ENCODE measurements at places on chromosomes 4 and X. TPM values are rescaled to one million over a fixed set of nuclear protein-coding genes. Genes with fewer than 3 reads are reported as not detected.

- H3K36me3 ChIP-seq = peaks cover 3% of the 10 kb centered on the region
- no peaks in the 10 kb centered on the region for H3K27me3 ChIP-seq
- H3K4me3 ChIP-seq = no peak overlapping the region
These were observed 9.2 kb upstream of the VSIG4 start for GRCh38 chrX:66049056-66049455.

DNA sequence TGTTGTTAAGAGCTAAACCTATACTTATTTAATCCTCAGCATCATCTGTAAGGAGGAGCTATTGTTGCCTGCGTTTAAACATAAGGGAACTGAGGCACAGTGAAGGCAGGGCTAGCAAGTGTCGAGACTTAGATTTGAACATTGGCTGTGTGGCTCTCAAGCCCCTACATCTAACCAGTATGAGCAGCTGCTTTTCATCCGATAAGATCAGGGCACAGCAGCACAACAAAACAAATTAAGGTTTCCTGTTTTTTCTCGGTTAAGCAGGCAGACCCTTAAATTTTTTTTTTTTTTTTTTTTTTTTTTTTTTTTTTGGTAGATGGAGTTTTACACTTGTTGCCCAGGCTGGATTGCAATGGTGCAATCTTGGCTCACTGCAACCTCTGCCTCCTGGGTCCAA lies 35.6 kb downstream of the RAB40A start:
- no peak for DNase-seq
- no peak overlapping the region for H3K27ac ChIP-seq
- H3K36me3 ChIP-seq = no peaks in the 10 kb centered on the region
- no peak overlapping the region for H3K4me3 ChIP-seq
- H3K4me1 ChIP-seq = no peaks in the 10 kb centered on the region

DNA sequence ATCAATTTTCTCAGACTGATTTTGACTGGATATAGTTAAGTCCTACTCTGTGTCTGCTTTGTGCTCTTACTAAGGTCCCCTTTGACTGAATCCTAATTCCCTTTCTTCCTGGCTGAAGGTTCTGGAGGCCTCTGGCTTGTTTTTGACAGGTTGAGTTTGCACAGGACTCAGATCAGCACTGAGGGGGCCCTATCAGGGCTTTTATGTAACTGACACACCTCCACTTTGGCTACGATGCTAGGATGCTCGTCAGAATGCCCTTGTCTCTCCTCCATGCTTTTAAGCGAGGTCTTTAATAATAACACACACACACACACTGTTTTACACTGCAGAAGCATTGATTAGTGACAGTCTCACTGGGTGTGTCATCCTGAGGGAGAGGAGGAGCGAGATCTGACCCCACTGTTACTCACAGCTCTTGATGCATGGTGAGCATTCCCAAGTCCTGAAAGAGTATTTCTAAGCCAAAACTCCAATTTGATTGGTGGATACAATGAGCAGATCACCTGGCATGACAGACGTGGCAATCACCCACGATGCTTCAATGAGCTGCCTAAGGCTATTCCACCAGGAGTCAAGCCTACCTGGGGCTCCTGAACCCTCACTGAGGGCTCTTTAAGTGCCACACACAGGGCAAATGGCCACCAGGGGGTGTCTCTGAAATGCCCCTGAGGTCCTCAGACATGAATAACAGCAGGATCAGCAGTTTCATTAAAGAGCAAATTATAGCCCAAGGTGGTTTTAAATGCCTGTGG lies 130.4 kb upstream of the CPEB2 start:
- no peaks in the 10 kb centered on the region for H3K27me3 ChIP-seq
- no peaks in the 10 kb centered on the region for H3K36me3 ChIP-seq
- DNase-seq = no peak
- H3K27ac ChIP-seq = no peak overlapping the region
- no peak overlapping the region for H3K4me3 ChIP-seq

DNA sequence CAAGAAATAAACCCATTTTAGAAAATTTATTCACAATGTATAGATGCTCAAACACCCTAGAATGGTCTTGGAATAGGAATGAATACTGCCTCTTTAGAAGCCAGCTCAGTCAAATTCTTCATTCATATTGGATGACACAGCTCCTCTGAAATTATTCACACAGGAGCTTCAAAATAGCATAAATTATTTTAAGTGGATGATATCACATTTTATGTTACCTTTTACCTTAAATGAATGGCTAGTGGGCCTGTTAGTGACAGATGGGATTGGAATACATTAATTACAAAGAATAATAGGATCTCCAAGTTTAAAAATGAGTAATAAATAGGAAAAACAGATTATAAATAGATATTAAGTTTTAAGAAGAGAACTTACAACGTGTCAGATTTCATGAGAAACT lies 184.4 kb downstream of the GABRB1 start:
- DNase-seq = no peak
- H3K4me3 ChIP-seq = no peak overlapping the region
- no peak overlapping the region for H3K27ac ChIP-seq
- H3K27me3 ChIP-seq = no peaks in the 10 kb centered on the region
- H3K4me1 ChIP-seq = no peaks in the 10 kb centered on the region

DNA sequence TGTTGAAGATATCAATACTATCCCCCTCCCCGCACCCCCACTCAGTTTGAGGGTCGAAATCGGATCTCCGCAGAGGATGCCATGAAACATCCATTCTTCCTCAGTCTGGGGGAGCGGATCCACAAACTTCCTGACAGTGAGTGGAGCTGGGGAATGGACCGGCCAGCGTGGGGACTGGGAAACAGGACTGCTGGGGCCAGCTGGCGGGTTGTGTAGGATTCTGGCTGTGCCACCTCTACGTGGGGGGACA lies 5.5 kb upstream of the USP11 start:
- no peaks in the 10 kb centered on the region for H3K27me3 ChIP-seq
- no peak overlapping the region for H3K4me3 ChIP-seq
- no peak overlapping the region for H3K27ac ChIP-seq
- peaks cover 6% of the 10 kb centered on the region for H3K4me1 ChIP-seq
- no peak for DNase-seq
- peaks cover 54% of the 10 kb centered on the region for H3K36me3 ChIP-seq

GRCh38 chr4:6964858-6965257 lies 55.2 kb downstream of the TBC1D14 start:
- peaks cover 11% of the 10 kb centered on the region for H3K4me1 ChIP-seq
- no peaks in the 10 kb centered on the region for H3K27me3 ChIP-seq
- H3K36me3 ChIP-seq = peaks cover 10% of the 10 kb centered on the region
- H3K4me3 ChIP-seq = no peak overlapping the region
- H3K27ac ChIP-seq = no peak overlapping the region
- DNase-seq = no peak

Gene UGT2B15
- total RNA-seq = not detected

Data from activated T-helper 2 cell treated with anti-CD3 and anti-CD28 coated beads, Interferon-gamma antibody, Interleukin-2, Interleukin-4, amounts not matched to agents 10 μg/mL and 5 μg/mL and 100 μg/mL, durations not matched to agents 14 hours and 24 hours and 36 hours (primary cell).